Ascending aorta (tissue), 2 donors: ENCODE measurements at places on chromosomes 6 and 20.

DNA sequence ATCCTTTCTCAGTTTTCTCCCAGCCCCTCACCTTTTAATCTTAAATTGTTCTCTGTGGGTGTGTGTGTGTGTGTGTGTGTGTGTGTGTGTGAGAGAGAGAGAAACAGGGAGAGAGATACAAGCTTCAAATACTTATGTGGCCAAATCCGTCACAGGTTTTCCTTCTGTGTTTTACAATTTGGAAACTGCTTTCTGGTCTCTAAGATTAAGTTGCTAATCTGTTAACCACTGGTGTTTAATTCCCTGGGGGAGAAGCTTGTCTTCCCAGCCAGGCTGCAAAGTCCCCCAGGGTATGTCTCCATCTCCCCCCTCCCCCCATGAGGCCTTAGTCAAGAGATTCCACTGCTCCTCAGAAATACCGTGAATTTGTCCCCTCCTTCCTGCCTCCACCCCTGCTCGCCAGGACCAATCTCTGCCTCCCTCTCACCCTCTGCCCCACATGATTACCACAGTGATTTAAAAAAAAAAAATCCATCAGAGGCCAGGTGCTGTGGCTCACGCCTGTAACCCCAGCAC is 49.0 kb downstream of the RIPOR3 start:
- no peak for DNase-seq

DNA sequence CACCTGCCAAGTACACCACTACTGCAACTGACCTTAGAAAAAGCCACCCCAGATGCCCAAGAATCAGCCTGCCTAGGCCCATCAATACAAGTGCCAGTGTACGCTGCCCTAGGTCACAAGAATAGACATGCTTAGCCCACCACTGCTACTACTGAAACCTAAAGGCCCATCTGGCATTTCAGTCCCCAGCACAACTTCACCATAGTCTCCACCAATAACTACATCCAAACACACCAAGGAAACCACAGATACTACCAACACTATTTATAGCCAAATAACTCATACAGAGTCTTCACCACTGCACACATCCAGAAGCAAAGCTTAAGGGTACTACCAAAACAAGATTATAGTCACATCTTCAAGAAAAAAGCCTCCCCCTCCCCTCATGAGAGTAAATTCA is 28.2 kb downstream of the TREML4 start:
- no peak for DNase-seq

- no peak for DNase-seq
Observed at GRCh38 chr6:43782764-43783513, 12.9 kb downstream of the VEGFA start.

DNA sequence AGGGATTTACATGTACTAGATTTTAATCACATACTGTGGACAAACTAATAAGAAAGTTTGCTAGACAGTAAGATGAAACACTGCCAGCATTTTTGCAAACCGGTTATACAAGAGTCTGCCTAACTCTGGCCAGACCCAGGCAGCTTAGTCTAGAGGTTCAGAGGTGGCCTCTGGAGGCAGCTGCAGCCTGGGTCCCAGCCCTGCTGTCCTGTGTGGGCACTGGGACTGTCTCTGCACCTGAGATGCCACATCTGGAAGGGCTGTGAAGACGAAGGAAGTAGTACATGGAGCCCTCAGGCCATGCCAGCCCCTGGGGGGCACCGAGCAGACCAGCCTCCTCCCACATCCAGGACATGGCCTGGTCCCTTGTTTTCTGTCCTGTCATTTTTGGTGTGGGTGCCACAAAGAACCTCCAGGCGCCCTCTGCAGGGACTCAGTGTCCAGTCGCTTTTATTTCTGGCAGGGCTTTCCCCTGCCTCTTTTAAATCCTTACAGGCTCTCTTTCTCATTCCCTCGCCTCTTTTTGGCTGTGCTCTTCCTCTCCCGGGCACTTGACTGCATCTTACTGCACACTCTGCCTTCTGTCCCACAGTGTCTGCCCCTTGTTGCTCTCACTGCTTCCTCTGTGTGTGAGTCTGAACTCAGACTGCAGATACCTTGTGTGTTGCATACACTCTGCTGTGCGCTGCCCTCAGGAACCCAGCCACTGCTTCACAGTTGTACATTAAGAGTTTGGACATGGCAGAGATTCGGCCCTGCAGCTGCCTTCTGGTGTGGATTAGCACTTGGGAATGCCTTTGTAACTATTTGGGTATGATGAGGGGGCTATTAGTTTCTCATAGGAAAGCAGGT is 216.7 kb downstream of the ZDHHC14 start:
- DNase-seq, result no peak

DNA sequence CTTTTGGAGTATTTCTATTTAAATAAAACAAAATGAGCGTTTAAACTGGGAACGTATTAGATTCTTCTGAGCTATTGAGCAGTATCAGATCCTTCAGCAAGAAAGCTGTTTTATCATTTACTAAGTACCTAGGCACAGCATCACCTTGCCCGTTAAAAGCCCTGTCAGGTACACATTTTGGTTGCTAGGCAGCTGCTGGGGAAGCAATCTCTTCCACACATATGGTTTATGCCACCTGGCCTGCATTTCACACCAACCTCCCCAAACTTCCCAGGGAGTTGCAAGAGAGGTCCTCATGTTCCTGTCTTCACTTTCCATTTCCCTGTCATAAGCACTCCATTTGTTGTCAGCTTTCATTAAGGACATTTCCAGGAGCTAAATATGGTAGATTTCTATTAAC is 400.1 kb downstream of the PLCB1 start:
- no peak for DNase-seq

- DNase-seq, result no peak
Observed at GRCh38 chr6:163786995-163787671, 372.6 kb downstream of the QKI start.

- no peak for DNase-seq
Observed at GRCh38 chr6:108302386-108302785, 7.5 kb downstream of the AFG1L start.

DNA sequence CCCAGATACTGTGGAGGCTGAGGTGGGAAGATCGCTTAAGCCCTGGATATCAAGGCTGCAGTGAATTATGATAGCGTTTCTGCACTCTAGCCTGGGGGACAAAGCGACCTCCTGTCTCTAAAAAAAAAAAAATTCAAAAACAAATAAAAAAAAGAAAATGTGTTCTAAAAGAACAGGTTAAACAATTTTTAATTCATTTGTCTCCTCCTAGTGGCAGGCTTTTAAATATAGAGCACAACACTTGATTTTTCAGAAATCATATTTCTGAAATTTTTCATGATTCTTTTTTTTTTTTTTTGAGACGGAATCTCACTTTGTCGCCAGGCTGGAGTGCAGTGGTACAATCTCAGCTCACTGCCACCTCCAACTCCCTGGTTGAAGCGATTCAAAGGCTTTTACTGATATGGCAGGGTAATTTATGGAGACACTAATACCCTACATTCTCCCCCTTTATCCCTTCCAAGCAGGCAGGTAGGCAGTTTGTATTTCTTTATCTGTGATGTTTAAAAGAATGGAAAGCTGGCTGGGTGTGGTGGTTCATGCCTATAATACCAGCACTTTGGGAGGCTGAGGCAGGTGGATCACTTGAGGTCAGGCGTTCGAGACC is 8.7 kb upstream of the GTF3C6 start:
- no peak for DNase-seq

DNA sequence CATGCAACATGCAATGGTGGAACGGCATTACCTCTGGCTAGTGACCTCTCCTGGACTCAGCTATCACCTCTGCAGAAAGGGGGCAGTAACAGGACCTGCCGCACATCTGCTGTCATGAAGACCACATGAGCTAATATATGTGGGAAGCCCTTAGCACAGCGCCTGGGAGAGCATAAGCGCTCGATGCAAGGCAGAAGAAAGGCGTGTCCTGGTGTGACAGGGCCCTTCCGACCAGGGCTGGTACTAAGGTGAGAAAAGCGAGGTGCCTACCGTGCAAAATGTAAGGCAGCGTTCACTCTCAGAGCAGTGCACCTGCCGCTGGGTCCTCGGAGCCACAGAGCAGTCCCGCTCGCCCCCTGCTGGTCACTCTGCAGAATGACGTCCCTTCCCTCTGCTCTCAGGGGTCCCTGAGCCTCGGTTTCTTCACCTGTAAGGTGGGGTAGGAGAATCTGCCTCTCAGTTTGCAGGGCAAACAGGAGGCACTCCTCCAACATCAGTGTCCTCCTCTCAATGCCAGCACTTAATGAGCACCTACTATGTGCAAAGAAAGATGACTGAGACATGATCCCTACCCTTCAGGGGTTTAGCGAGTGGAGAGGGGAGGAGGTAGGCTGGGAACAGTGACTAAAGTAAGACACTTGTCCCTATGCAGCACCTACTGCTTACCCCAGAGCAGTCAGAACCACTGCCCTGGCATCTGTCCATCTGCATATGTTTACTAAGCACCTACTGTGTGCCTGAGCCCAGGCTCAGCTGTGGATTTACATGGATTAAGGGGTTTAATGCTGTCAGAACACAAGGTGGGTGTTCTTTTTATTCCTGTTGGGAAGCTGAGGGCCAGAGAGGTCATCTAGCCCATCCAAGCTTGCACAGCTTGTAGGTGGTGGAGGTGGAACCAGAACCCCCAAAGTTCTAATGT is 41.1 kb upstream of the PTGIS start:
- DNase-seq, result peak; percentile 78

GRCh38 chr20:62741191-62741691 is 32.6 kb downstream of the NTSR1 start:
- DNase-seq, result no peak

- DNase-seq, result no peak
Observed at GRCh38 chr6:6840831-6841291, 252.3 kb downstream of the LY86 start.

GRCh38 chr20:34771680-34772081 is 53.8 kb downstream of the NCOA6 start:
- no peak for DNase-seq

DNA sequence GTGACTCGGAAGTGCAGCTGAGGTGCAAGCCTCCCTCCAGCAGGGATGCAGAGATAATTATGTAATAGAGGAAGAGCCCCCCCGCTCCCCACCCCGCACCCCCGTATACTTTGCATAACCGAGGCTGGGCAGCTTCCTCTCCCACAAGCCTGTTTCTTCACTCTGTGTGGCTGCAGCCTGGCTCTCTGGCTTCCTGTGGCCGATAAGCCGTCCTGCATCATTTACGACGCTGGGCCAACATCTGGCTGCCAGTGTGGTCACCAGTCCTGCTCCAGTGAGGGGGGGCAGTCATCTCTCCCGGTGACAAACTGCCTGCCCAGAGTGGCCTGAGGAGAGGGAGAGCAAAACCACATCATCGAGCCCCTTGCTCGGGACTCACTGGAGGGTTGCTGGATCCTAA is 59.2 kb downstream of the RBM38 start:
- peak; percentile 89 for DNase-seq

- DNase-seq, result no peak
Observed at GRCh38 chr20:4592316-4593148, 129.2 kb upstream of the PRND start.

DNA sequence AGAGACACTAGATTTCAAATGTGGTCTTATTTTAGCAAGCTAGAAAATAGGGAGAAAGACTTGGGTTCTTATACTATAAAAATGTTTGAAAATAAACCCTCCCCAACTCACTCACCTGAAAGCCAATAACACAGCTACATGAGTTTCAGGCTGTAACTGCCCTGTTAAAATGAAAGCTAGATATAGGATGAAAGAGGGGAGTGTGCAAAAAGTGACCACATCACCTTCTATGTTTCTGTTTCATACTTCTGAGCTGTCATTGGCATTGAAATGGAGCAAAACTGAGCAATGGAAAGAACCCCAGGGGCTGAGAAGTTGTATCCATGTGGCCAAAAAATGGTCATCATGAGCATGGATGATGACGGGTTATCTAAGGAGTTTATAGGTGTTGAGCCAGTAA is 148.1 kb upstream of the TENT5A start:
- DNase-seq, result no peak

DNA sequence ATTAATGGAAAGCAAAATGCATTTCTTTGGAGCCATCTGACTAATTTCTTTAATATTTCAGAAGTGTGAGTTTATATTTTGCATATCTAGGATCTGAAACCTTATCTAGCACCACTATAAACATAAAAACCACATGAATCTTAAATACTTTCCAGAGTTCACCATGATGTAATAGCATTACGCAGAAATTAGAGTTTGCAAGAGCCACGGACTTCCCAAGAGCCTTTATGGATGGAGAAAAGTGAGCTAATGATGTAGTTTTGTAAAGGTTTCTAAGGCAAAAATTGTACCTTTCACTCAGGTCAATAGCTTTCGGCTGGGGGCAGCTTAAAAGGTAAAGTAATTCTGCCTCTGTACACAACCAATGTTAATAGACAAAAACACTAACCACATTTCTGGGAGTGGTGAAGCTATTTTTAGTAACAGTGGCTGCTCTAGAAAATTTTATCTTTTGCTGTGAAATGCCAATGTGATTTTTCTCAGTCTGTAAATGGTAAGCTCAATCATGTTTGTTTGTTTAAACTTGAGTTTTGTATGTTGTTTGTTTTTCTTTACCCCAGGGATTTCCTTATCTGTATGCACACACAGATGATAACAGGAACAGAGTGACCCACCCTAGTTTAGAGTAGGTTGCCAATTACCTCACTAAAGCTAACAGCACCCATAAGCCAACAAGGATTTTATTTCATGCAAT is 80.5 kb downstream of the FILIP1 start:
- no peak for DNase-seq

DNA sequence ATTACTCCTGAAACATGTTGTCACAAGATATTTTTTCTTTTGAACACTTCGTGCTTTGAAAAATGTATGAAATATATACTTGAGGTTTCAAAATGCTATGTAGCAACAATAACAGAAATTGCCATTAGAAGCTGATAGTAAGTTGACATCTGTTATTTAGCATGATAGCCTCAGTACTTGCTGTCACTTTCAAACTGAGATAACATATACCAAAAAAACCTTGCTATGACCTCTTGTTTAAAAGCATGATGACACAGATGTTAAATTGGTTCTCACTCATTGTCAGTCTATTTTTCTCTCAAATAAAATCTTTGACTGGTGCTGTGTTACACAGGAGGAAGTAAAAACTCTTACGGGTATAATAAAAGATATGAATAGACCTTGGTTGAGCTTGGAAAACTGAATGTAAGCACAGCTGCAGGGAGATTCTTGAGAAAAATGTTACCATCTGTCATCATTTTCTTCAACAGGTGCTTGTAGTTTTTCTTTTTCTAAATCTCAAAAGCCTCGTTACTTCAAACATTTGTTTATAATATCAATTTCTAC is 18.6 kb downstream of the MOXD1 start:
- DNase-seq, result no peak

GRCh38 chr6:170160031-170160627 is 130.7 kb downstream of the DLL1 start:
- DNase-seq, result no peak

GRCh38 chr6:25242567-25242966 is 36.6 kb upstream of the CARMIL1 start:
- no peak for DNase-seq

- DNase-seq, result no peak
Observed at GRCh38 chr6:10555625-10556309, 34.6 kb downstream of the GCNT2 start.

GRCh38 chr20:47055699-47056369 is 161.2 kb downstream of the EYA2 start:
- no peak for DNase-seq

DNA sequence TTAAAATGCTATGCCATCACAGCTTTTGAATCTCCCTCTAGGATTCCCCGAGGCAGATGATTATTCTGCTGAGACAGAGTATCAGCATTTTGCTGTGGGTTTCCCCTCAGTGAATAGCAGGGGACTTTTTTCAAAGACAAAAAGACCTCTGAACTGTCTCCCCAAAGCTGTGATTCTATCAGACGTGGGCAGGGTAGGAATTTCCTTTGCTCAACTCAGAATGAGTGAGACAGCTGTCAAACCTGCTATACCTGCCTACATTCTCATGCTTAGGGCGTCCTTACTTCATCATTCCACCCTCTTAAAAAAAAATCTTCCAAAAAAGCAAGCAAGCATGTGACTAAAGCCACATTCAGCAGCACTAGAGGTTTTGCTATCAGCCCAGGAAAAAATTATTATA is 147.6 kb upstream of the FAM83B start:
- DNase-seq, result no peak
